Prostate gland (tissue), 2 donors: ENCODE measurements at places on chromosomes 7 and 10. TPM values are rescaled to one million over a fixed set of nuclear protein-coding genes. Genes with fewer than 3 reads are reported as not detected.

The HSPA12A gene
- total RNA-seq: 5.7 TPM

The CYP3A4 gene
- total RNA-seq: not detected

The NXPH1 gene
- not detected for total RNA-seq

The CUZD1 gene
- 0.85 TPM for total RNA-seq

The HK1 gene
- total RNA-seq: 67.8 TPM

The NRAP gene
- 0.85 TPM for total RNA-seq

The CHN2 gene
- total RNA-seq: 7.0 TPM

The GPR15LG gene
- 3.1 TPM for total RNA-seq

The FAM25A gene
- not detected for total RNA-seq

The ANKRD1 gene
- total RNA-seq: 20.0 TPM

The GNAI1 gene
- total RNA-seq: 40.4 TPM
